SJSA1 (cell line): ENCODE measurements at places on chromosomes 7 and 10.

DNA sequence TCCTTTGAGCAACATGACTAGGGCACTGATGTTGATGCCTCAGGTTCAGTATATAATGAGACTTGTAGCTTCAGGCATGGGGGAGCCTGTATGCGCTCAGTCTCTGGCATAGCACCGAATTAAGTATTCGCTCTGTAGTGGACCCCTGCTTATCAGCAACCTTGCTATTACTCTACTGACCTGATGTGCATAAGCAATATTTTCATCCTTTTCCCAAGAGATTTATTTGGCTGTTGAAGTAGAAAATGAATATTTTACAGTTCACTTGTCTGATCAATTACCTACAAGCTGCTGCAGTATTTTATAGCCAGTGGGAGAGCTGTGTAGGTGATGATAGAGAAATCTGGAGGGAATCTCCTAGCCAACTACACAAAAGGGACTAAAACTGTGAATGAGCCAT is 781.6 kb upstream of the PHF14 start:
- no peak for DNase-seq

DNA sequence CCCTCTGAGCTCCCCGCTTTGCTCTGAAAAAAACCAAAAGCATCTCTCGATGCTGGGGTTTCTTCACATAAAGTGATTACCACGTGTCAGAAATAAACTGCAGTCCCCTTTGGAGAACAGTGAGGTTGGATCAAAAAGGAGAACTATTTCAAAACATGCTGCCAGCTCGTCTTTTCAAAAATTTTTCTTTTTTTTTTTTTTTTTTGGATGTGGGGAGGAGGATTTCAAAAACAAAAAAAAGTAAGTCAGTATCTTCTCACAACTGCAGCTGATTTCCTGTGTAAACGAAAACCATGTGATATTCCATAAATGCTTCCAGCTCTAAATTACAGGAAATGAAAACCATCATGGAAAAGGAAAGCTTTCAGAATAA is 155.0 kb upstream of the LYZL2 start:
- DNase-seq: no peak

DNA sequence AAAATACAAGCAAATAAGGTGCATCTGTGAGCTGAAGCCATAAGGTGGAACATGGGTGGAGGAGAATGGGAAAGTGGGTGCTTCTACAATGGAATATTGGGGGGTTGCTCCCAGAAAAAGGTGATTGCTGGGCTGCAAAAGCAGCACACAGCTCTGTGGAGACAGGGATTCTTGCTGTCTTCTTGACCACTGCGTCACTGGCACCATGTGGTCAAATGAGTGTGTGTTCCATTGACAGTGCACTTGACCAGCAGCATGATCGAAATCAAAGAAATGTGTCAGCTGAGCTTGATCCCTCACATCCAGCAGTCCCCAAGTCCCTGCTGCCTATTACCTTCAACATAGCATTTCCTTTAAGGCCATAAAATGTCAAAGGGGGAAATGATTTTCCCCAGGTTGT is 56.2 kb downstream of the GPR26 start:
- DNase-seq: no peak

DNA sequence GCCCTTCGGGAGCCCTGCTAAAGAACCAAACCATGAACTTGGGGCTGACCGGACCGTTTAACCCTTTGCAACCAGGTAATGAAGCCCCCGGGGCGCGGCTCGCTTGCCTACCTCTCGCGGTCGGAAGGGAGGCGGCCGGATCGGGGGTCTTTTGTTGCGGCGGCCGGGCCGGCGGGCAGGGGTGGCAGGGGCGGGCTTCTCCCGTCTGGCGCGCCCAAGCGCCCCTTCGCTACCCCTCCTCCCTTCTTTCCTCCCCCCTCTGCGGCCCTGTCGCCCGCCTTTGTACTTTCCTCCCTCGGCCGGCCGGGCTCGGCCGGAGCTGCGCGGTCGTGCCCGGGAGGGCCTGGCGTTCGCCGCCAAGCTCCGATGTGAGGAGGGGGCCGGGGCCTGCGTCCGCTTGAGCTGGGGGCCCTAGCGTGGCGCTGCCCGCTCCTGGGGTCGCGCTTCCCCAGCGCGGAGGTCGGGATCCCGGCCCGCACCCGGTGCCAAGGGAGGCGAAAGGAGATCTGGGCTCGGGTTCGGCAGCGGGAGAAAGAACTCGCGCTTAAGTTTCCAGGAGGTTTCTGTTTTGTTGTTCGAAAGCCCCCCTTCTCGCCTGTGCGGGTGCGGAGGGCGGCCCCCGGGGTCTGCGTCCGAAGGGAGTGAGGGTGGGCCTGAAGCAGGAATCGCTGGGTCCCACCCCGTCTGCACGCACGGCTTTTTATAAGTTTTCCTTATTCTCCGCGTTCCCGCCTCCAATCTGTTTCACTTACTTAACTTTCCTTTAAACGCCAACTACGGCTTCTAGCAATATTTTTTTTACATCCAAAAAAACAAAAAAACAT is 436.8 kb upstream of the GALNT17 start:
- DNase-seq: no peak

DNA sequence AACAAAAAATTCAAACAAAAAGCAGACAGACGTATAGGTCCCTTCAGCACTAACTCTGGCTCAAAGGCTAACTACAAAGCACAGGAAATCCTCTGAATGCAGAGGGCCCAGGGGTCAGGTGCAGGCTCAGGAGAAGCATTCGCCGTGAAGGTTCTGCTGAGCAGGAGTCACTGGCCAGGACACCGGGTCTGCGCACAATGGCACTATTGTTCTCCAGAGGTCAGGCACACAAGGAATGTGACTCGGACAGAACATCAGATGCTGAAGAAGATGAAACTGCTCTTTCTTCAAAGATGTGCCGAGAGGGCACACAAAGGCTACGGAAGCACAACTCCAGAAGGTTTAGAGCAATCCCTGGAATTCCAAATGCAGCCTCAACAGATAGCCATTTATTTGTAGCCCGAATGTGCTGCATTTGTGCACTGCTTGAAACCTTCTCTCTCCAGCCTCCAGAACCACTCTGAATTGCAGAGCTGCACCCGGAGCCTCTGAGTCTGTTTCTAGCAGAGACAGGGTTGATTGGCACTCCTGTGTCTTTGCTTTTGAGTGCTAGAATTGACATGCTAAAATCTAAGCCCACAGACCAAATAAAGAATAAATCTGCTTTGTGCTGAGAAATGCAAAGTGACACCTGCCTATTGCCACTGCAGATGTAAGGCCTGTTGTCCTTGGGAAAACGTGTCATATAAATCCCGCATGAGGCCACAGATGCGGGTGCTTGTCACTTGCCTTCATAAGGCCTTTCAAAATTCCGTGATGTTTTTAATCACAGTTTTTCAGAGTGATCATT is 85.4 kb upstream of the AFAP1L2 start:
- DNase-seq: no peak

- DNase-seq: no peak
Measured at GRCh38 chr7:151035026-151035717, 6.9 kb downstream of the ABCB8 start.

DNA sequence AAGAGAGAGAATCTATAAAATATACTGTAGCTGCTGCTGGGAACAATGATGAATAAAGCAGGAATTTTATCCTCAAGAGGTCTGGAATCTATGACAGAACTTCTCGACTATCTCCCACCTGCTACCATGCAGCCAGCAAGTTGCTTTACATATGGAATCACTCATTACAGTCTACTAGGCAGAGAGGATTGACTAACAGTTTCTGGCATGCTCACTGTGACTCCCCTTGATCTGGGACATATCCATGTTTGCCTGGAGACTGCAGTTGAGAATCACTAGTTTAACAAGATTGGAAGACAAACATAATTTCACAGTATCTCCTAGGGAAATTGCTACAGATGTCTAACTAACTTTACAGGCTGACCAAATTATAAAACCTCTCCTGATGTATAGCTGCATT is 13.3 kb downstream of the GPR37 start:
- DNase-seq: no peak
